ENCODE measurements at places on chromosomes 1 and 21.

GRCh38 chr1:71106658-71107322 lies 26.0 kb upstream of the ZRANB2 start:
- no peak for DNase-seq

DNA sequence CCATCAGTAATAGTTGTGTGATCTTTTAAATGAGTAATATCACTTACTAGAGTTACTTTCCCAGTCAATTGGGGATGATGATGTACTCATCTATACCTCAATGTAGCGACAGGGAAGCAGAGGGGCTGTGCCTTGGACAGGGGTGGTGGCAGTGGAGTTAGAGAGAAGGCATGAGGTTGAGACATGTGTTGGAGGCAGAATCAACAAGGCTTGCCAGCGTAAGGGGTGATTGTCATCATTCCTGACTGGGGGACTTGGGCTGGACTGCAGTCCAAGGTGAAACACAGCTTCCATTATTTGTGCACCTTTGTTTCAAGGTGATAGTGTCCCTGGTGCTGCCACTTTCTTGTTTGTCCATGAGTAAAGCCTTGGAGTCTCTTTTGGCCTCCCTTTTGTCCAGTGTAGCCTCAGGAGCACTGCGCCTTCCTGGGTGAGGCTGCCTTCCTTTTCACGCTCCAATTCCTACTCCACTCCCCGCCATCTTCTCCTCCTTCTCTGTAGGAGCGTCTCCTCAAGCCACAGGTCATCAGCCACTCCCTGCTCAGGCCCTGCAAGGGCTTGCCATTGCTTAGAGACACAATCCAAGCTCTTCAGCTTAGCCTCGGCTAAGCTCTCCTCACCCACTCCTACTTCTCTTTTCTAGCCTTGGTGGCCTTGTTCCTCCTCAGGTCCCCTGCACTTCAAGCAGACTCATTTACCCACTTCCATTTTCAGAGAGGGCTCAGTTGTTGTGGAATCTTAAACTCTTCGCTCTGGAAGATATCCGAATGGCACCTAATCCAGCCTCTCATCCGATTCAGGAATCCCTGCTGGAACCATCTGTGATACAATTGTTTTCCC lies 77.6 kb upstream of the CD34 start:
- DNase-seq = no peak

DNA sequence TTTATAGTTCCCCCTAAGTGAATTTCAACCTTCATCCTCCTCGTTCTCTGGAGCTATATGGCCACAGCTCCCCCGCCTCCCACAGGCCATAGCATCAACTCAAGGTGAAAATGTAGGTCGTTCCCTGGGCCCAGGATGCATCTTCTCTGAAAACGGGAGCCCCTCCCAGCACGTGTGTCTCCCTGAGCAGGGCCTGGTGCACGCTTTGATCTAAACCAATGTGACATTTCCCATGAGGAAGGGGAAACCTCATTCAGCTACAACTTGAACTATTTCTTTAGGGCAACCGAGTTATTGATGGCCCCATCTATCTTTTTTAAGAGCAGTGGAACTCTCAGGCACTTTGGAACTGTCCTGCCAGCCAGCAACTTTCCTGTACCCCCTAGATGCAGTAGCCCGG lies 57.8 kb upstream of the BACE2 start:
- DNase-seq = no peak

GRCh38 chr1:106637566-106637965 lies 418.9 kb upstream of the PRMT6 start:
- DNase-seq = no peak

GRCh38 chr21:44466996-44467858 lies 11.9 kb downstream of the LRRC3 start:
- no peak for DNase-seq

- no peak for DNase-seq
These were observed 67.3 kb upstream of the ERRFI1 start for GRCh38 chr1:8093221-8093980.

DNA sequence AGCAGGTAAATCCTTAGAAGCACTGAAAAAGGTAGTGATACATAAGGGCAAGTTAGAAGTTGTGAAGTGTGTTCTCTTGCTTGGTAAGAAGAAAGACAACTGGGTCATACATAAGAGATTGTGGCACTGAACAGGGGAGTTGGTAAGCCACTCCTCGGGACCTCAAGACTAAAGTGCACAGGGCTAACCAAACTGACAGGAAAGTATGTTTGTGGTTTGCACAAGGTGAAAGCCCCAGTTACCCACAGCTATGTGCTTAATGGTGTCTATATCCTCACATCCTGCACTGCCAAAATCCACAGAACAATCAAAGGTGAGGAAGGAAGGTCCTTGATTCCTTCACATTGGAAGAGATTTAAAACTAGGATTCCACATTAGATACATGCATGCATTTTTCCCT lies 276.5 kb downstream of the DNM3 start:
- peak; percentile 39 for DNase-seq

- DNase-seq = peak; percentile 21
These were observed 37.9 kb upstream of the BMP8B start for GRCh38 chr1:39826583-39826982.

DNA sequence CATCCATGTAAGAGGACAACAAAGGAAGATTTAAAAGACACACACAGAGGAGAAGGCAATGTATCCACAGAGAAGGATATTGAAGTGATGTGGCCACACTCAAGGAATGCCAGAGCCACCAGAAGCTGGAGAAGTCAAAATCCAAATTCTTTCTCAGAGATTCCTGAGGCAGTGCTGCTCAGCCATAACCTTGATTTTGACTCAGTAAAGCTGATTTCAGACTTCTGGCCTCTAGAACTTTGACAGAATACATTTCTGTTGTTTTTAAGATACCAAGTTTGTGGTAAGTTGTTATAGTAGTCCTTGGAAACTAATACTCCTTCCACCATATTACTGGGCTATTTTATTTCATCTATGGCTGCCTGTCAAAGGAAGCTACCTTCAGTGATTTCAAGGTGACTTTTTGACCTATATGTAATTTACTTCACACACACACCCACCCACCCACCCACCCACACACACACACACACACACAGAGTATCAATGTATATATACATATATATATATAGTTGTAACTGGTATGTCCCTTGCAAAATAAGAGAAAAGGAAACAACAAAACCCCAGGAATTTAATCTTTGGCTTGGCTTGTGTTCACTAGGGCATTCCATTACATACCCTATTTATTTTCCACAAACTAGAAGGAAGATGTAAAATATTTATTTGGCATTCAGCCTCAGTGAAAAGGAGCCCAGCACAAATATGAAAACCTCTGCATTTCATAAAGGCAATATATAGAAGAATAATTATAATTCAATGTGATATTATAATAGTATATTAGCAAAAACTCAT lies 142.1 kb upstream of the PTGFR start:
- DNase-seq = no peak

DNA sequence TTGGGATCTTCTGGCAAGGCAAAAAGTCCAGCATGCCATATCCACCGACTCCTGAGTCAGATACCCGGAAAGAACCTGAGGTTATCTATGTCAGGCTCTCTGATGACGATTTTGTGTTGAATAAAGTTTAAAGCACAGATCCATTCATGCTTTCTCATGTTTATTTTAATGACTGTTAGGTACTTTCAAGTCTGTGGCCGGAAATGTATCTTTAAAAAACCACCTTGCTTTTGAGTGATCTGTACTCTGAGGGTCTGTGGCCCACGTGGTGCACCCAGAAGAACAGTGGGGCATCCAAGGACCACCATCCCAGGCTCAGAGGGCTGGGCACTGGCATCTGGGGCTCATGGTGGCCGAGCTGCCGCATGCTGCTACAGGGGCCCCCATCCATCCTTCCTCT lies 30.1 kb upstream of the VASH2 start:
- peak; percentile 30 for DNase-seq

GRCh38 chr1:33270808-33271465 lies 14.6 kb downstream of the ZNF362 start:
- DNase-seq = no peak

GRCh38 chr1:160567858-160568682 lies 11.2 kb downstream of the CD84 start:
- DNase-seq = no peak
